ENCODE measurements at places on chromosomes 5 and 9. TPM values are rescaled to one million over a fixed set of nuclear protein-coding genes. Genes with fewer than 3 reads are reported as not detected.

GRCh38 chr5:178069909-178070308 is 43.4 kb upstream of the N4BP3 start:
- DNase-seq, result no peak
- peaks cover 26% of the 10 kb centered on the region for H3K27me3 ChIP-seq
- H3K4me1 ChIP-seq, result no peaks in the 10 kb centered on the region

P4HA2 gene
- 261 TPM for total RNA-seq

DNA sequence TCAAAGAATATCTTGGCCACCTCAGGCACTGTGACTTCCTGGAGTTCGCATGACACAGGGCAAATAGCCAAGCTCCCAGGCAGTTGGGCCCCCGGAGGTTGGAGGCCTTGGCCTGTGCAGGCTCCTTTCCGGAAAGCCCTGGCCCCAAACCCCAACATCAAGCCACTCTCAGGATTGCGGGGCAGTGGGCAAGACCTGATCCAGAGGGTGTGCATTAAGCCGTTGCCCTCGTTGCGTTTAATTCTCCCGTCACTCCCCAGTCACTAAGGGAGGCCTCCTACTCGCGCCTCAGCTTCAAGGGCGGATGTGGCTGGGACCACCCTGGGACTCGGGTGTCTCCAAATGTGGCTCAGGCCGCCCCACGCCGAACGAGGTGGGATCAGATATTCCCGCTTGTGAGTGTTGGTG is 60.1 kb downstream of the TMEM174 start:
- H3K36me3 ChIP-seq, result no peaks in the 10 kb centered on the region
- DNase-seq, result no peak
- peaks cover 33% of the 10 kb centered on the region for H3K4me1 ChIP-seq
- no peak overlapping the region for H3K4me3 ChIP-seq

DNA sequence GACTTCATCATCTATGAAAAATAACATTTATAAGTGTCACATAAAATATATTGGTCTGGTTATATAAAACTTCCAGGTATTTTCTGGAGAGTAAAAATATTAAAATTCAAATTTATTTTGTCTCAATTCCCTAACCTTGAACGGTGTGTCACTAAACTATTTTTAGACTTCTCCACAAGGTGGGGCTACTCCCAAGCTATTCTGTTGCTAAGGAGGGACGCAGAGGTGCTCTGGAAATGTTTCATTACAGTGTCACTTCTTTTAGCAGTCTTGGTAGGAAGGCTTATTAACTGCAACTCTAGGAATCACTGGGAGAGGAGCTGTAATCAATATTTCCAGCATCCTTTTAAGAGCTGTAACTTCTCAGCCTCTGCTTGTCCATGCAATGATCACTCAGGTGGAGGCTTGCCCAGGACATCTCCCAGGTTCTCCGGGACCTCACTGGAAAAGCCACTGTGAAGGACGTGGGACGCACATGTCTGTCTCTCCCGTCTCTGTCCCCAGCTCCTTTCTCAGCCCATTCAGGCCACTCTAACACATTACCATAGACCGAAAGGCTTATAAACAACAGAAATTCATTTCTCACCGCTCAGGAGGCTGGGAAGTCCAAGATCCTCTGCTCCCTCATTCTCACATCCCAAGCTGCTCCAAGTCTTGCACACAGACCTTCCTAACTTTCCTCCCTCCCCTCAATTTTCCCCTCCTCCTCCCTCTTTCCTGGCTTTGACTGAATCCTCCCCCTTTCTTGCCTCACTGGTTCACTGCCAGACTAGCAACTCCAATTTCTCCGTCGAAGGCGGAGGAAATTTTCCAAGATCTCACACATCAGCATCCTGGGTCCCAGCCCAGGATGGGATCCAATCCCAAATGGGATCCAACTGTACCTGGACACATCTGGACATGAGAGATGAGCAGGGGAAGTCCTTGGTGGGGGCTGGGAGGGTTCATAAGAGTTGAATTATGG is 32.7 kb upstream of the DNAH5 start:
- peaks cover 3% of the 10 kb centered on the region for H3K4me1 ChIP-seq
- H3K27me3 ChIP-seq, result no peaks in the 10 kb centered on the region
- no peak for DNase-seq
- H3K36me3 ChIP-seq, result no peaks in the 10 kb centered on the region
- H3K27ac ChIP-seq, result no peak overlapping the region
- H3K4me3 ChIP-seq, result no peak overlapping the region
